NCI-H526 (cell line): ENCODE measurements at places on chromosomes 5 and 9.

- DNase-seq, result no peak
Observed at GRCh38 chr9:129014608-129015007, 13.5 kb downstream of the SH3GLB2 start.

GRCh38 chr5:82909771-82910170 is 167.4 kb downstream of the TMEM167A start:
- DNase-seq, result no peak

DNA sequence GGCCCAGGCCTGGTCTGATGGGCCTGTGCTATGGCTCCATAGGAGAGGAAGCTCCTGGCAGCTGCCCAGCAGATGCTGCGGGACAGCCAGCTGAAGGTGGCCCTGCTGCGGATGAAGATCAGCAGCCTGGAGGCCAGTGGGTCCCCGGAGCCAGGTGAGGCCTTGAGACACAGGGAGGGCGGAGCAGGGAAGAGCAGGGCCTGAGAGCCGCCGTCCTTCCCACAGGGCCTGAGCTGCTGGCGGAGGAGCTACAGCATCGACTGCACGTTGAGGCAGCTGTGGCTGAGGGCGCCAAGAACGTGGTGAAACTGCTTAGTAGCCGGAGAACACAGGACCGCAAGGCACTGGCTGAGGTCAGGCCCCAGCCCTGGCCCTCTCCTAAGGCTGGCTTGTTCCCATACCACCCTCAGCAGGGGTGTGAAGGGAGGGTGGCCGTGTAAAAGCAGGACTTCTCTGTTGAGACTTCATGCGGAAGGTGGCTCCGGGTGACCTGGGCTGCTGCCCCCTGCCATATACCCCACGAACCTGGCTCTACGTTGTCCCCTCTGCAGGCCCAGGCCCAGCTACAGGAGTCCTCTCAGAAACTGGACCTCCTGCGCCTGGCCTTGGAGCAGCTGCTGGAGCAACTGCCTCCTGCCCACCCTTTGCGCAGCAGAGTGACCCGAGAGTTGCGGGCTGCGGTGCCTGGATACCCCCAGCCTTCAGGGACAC is 4.5 kb downstream of the PKN3 start:
- DNase-seq, result no peak

DNA sequence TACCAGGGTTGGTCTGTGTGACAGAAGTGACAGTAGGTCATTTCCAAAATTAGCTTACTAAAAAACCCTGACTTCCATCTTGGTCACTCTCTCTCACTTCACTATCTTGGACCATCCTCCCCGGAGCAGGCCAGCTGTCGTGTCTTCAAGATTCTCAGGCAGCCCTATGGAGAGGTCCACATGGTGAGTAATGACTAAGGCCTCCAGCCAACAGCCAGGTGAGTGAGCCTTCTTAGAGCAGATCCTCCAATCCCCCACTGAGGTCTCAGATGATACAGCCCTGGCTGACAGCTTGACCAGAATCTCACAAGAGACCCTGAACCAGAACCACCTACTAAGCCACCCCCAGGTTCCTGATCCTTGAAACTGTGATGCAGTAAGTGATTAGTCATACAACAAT is 92.0 kb downstream of the DCP2 start:
- no peak for DNase-seq

DNA sequence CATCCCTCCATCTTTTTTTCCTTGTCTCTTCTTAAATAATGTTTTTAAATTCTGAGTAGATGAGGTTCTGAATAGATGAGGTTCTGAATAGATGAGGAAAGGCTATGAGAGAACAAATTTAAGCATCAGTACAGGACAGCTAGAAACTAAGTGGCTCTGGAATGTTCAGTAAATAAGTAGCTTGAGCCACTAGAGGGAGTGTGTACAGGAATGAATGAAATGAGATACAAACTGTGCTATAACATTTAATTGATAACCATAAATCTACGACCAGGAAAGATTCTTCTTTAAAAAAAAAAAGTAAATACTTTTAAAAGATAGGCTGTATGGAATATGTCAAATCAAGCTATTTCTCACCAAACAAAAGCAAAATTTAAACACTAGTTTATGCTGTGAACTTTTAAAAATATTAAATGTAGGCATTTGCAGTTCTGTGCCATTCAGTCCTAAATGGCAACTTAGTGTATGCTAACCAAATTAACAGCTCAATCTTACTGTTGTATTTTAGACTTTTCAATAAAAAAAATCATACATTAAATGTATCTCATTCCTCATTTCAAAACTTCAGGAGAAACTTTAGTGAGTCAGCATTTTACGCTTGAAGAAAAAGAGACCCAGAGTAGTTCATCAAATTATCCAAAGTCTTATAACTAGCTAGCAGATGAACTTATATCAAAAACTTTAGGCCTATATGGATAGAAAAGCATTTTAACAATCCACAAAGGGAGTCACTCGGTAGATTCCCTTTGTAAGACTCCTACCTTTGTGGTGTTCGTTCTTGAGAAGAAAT is 70.4 kb upstream of the SNX2 start:
- DNase-seq, result no peak

GRCh38 chr9:136121801-136122200 is 3.1 kb upstream of the TMEM250 start:
- no peak for DNase-seq

DNA sequence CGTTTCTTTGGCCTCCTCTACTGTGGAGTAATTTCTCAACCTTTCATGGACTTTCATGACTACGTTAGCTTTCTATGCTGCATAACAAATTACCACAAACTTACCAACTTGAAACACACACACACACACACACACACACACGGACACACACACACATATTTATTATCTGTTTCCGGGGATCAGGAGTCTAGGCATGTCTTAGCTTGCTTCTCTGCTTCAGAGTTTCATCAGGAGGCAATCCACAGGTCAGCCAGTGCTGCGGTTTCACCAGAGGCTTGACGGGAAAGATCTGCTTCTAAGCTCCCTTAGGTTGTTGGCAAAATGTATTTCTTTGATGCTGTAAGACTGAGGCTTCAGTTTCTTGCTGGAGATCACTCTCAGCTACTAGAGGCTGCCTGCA is 59.0 kb upstream of the C9orf72 start:
- no peak for DNase-seq

DNA sequence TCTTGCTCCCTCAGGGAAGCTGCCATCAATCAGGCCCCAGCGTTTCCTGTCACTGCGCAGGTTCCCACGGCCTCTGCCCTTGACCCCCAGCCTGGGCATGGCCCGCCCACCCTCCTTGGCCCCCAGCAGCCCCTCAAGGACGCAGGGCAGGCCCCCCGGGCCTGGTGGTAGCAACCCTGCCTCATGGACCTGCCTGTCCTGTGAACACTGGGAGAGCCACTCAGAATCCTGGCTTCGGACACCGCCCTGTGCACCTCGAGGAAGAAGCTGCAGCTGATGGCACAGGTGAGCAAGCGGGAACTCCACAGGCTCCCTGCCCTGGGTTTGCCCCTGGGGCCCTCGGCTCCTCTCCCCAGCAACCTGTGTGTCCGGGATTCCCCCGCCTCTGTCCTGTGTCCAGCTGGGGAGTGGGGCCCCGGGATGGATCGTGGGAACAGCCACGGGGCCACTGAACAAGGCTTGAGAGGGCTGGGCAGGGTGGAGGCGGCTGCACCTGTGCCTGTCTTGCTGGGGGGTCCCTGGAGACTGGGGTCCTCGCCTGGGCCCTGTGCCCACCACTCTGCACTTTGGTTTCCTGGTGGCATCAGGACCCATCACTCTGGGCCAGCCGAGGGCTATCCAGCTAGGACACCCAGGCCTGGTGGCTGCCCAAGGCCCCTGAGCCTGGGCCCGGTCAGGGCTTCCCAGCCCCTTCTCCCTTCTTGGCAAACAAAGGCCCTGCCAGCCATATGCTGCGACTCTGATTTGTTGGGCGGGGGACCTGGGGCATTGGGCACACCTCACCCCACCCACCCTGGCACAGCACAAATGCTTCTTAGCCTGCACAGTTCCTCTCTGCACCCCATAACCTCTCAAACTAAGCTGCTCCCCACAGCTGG is 33.5 kb upstream of the EGFL7 start:
- no peak for DNase-seq

GRCh38 chr5:133702791-133703770 is 90.7 kb upstream of the FSTL4 start:
- DNase-seq, result no peak

DNA sequence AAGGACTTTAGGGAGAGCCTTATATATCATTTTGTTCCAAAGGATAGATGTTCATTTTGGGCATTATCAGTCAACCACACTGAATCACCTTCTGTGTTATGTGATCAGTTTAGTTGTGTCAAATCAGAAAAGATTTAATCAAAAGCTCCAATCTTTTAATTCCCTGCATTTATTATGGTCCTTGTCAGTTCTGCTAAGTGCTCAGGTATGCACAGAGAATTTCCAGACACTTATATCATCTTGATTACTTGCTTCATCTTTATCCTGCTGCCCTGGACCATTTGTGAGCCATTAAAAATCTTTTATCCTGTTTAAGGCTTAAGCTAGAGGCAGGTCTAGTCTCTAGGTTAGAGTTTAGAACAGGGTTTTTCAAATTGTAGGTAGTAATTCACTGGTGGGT is 179.1 kb downstream of the CWC27 start:
- no peak for DNase-seq

GRCh38 chr5:33857037-33857436 is 34.8 kb downstream of the ADAMTS12 start:
- DNase-seq, result no peak

DNA sequence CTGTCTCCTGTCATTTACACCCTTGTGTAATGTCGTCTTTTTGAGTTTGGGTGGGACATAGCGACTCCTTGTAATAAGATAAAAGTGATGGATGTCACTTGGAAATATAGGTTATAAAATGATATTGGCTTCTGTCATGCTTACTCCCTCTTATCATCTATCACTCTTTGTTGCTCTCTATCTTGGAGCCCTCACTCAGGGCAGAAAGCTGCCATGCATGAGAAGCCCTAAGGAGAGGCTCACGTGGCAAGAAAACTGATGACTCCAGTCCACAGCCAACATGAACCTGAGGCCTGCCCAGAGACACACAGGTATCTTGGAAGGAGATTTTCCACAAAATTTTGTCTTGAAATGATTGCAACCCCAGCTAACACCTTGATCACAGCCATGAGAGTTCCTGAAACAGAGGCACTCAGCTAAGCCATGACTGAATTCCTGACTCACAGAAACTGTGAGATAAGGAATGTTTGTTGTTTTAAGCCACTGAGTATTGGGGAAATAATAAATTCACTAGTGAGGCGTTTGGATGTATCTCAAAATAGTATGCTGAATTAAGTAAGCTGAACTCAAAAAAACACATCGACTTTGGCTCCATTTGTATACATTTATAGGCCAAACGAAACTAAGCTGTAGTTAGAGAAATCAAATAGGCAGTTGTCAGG is 216.7 kb downstream of the CDH18 start:
- DNase-seq, result no peak

DNA sequence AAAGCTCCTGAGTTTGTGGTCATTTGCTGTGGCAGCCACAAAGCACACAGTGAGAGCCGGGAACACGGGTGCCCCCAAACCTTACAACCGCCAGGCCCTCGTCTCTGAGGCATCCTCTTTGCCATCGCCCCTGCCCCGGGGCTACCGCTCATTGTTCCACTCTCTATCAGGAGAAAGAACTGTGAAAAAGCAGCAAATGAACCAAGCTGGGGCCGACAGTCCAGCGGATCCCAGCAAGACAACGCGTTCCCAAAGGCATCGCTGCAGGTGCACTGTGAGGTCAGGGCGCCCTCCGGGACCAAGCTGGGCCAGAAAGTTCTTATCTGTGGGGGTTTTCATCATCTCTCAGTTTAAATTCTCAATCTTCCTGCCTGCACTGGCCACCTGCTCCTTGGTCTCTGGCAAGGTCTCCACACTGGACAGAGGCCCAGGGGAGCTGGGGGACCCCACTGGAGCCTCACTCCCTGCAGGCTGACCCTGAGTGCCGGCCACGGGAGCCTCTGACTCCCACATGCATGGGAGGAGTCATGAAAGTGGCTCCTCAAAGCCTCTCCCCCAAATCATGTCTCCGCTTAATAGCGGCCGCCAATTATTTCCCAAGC is 32.1 kb downstream of the VAV2 start:
- no peak for DNase-seq

GRCh38 chr5:37715361-37715760 is 124.5 kb downstream of the GDNF start:
- DNase-seq, result no peak

- no peak for DNase-seq
Observed at GRCh38 chr9:22111176-22111953, 102.3 kb upstream of the CDKN2B start.

DNA sequence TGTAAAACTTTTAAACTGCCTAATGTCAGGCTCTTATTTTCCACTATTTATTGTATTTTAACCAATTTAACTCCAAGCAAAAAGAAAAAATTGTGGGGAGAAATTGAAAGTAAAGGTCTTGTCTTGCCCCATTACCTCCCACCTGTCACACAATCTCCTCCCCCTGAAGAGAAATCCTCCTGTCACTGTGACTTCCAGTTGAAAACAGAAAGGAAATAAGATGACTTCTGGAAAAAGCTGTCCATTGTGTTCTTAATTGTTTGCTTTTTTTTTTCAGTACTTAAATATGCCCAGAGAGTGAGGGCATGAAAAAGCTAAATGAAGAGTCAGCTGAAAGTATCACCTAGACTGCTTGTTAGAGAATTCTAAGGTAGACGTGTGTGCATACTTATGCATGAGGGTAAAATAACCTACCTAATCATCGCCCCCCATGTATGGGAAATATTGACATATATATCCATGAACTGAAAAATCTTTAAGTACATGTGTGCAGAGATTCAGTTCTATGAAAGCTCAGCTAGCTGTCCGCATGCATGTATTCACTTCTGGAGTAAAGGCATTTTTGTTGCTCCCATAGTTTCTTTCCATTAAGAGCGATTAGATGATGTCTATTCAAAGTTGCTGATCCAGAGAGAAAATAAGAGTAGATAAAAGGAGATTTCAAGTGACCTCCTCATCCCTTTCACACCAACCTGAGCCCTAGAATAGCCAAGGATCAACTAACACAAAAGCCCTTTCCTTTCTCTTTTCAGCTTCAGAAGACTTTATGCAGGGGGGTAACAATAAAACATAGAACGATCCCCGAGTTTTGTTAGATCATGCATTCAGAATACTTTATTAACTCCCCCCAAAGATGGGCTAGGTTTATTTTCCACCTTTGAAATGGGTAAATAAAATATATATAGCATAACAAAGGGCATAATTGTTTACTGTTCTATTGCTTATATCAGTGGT is 5.3 kb downstream of the NR2F1-AS1 start:
- DNase-seq, result no peak

DNA sequence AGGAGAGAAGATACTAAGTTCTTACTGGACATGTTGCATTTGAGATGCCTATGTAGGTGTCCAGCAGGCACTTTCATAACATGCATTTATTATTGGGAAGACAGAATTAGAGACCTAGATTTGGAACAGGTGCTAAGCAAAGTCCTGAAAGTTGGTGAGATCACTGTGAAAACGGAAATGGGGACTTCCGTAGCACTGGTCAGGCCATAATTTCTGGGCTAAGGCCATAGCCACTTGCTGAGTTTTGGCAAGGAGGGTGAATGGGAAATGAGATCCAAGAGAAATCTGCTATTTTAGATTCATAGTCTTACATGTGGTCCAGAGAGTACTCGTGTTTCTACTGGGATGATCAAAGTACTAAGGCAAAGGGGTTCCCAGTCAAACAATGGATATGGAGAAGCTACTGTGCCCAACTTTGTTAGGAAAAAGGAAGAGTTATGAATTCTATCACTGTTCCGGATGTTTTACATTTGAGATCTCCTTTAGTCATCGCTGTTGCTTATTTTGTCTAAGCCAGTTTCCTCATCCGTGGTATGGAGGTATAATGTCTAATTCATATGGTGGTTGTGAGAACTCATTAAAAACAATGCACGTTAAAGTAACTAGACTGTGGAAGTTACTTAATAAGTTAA is 33.4 kb downstream of the TEK start:
- DNase-seq, result no peak
